ENCODE measurements at places on chromosomes 7 and 10. TPM values are rescaled to one million over a fixed set of nuclear protein-coding genes. Genes with fewer than 3 reads are reported as not detected.

DNA sequence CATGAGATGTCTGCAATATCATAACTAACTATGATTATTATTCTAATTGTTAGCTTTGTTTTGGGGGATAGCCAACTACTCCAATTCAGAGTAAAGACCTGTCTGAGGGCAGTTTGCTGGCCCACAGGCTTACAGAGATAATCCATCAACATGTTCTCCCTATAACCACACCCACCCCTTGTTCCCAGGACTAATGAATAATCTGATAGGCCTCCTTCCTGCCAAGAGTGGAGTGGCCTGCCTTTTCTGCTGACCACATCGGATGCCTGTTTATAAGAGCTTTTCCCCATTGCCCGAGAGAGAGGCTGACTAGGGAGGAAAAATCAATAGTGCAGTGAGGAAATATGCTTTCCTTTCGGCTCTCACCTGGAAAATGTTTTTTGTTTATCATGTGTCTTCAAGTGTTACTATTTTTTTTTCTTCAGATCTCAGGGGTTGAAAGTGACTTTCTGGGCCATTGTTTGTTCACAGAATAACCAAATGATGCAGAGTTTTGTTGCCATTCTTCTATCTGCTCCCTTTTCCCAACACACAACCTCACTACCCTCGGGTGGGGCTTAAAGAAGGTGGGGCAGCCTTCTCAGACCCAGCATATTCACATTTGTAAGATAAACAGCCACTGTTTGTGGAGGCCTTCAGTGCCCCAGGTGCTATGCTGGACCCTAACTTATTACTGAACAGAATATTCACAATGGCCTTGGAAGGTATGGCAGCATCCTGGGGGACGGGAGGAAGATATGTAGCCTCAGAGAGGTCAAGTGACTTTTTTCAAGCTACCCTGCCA, 38.4 kb downstream of the PLPP4 start:
- peak; percentile 36 for DNase-seq

DNA sequence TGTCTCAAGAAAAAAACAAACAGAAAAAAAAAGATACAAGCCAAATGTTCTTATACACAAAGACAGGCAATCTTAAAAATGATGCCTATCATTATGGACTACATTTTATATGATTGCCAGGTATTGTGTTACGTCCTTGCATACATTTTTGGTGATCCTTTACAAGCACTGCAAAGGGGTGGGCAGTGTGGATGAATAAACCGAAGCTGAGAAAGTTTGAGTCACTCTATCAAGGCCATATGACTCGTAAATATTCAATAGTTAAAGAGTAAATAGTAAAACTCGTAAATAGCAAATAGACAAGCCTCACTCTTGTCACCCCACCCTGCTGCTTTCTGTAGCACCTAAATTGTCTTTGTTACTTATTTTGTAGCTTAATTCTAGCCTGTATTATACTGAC, 326.2 kb downstream of the FRMD4A start:
- no peak for DNase-seq

GRCh38 chr7:63114371-63114985, 884.2 kb upstream of the ZNF722 start:
- DNase-seq: no peak

GRCh38 chr10:49174261-49174925, 13.8 kb downstream of the TMEM273 start:
- DNase-seq: no peak

ATG9B gene
- total RNA-seq: not detected

DNA sequence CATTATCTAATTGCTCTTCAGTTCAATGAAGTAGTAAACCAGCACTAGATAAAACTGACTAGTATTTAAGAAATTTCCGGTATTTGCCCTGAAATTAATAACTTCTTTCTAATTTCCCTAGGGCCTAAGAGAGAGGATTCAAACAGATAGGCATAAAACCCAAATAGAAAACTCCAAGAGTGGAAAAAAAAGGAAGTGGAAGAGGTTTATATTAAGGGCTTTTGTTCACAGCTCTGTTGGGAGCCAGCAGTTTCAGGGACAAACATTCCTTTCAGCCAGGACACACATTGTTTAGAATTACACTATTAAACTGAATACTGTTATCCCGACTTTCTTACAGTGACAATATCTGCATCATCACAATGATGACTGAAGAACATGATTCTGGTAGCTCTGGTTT, 3.6 kb downstream of the ODAD2 start:
- DNase-seq: no peak

PLAC9 gene
- 1.2 TPM for total RNA-seq

CALN1 gene
- total RNA-seq: not detected

DNA sequence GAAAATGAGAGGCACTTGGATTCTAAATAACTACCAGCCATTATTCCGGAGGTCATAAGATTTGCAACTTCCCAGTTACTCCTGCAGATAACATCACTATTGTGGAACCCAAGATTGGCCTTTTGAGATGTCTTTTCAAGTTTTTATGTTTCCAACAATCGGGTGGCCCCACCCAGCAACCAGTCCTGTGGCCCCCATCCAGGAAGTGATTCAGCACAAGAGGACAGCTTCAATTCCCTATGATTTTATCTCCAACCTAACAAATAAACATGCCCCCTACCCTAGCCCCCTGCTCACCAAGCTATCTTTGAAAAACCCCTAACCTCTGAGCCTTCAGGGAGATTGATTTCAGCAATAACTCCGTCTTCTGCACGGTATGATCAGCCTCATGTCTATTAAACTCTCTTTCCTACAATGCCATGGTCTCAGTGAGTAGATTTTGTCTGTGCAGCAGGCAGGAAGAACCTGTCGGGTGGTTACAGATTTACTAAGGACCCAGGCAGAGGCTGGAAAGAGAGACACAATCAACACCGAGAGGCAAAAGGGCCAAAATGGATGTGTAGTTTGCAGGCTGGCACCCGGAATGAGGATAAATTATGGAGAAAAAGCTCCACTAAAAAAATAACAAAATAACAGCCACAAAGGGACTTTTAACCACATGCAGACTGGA, 83.9 kb upstream of the UNC5B start:
- DNase-seq: peak; percentile 4

Data from RPMI7951 (cell line).